ENCODE measurements at places on chromosomes 5 and 9.

- DNase-seq: peak; percentile 39
Observed at GRCh38 chr9:114681594-114682332, at the start of gene TEX48. TSS of gene TEX48 (minus strand) at chr9:114682192. CDS start at chr9:114671723, 10,469 bp downstream.

- DNase-seq: peak; percentile 19
Observed at GRCh38 chr5:147576646-147577535, 67.0 kb upstream of the DPYSL3 start.

- DNase-seq: no peak
Observed at GRCh38 chr5:131381777-131382176, 117.9 kb downstream of the CDC42SE2 start.

GRCh38 chr5:3339092-3339797 lies 256.4 kb upstream of the IRX1 start:
- no peak for DNase-seq

DNA sequence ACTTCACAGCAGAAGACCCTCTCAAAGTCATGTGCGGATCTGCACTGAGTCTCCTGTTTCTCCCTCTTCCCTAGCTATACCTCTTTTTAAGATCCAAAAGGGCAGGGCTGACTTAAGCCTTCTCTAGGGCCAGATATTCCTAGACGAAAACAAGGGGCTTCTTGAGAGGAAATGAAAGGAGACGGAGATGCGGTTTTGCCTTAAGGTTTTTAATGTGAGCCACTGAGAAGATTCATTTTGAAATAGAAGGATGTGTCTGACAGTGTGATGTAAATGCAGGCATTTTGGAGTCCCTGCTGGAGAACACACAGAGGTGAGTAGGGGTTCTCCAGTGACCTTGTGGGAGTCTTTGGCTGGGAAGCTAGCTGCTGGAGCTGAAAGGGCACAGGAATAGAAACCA lies 15.6 kb upstream of the IL12B start:
- no peak for DNase-seq

DNA sequence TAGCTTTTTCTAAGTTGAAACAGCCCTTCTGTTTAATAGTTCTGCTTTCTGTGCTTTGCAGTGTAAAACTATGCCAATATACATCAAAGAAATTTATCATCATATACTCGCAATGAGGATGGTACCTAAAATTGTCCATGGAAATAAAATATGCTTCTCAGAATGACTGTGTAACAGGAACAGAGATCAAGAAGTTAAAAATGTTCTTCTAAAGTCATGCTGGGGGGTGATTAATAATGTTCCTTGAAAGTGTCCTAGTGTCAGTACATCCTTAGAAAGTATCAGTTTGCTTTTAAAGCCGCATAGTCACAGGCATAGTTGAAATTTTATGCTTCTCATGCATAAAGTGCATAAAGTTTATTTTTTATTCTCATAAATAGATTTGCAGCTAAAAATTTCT lies 4.0 kb upstream of the LRRC70 start:
- DNase-seq: no peak

- DNase-seq: no peak
Observed at GRCh38 chr9:131543141-131543540, 2.2 kb upstream of the PRRT1B start.

DNA sequence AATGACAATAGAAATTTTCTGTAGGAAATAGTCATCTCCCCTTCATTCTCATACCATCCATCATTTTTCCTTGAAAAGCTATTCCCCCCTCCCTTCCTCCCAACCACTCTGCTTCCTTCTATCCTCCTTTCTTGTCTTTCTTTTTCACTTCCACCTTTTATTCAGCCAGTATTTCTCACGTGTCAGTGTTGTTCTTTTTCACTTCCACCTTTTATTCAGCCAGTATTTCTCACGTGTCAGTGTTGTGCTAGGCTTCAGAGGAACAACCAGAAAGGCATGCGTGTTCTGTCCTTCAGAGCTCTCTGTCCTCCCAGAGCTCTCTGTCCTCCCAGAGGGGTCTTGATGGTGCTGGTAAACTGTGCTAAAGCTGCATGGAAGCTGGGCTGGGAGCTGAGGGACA lies 419.6 kb downstream of the GADD45G start:
- no peak for DNase-seq

GRCh38 chr5:180811623-180812124 lies 9.1 kb upstream of the MGAT1 start:
- no peak for DNase-seq

GRCh38 chr5:179375236-179375685 lies 30.0 kb upstream of the ADAMTS2 start:
- no peak for DNase-seq

DNA sequence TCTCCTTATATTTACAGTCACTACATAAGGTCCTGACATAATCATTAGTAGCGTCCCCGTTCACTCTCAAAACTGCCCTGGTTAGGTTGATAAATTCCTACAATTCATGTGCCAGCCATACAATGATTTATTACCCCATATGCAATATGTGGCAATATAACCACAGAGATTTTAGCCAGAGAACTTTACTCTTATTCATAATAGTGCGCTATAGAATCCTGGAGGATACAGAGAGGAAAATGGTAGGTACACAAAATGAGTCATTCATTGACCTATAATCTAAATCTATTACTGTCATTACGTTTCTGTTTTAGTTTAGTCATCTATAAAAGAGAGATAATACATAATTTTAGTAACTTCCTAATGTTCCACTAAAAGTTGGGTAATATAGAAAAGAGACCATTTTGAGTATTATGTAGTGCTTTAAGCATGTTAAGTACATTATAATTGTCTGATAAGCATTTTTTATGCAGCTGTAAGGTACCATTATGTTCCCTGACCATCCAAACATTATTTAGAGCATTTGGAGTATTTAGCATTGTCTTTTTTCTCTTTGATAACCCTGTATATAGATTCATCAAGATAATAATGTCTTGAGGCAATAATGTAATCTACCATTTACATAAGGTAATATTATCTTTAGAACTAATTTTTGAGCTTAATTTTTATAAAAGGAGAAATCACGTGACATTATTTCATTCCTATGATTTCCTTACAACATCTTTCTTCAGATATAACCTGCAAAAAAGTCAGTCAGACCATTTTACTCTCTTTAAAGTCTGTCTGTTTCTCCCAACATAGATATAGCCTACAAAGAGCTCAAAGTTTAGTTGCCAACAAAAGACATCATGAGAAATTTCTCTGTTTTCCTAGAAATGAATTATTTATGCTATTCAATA lies 655.5 kb upstream of the ZNF608 start:
- DNase-seq: no peak

GRCh38 chr5:40499007-40499406 lies 180.7 kb upstream of the PTGER4 start:
- DNase-seq: no peak

Measured in NCI-H1694 treated with DMSO at 0.1 percent for 48 hours (cell line).